ENCODE measurements at places on chromosomes 13 and 19. TPM values are rescaled to one million over a fixed set of nuclear protein-coding genes. Genes with fewer than 3 reads are reported as not detected.
A peak's percentile ranks its signal among the peaks of the same experiment; 100 is the strongest.

GRCh38 chr19:8208922-8209461 lies at the start of gene CERS4:
Gene CERS4, plus strand, starts transcription at chr19:8209370. Its CDS starts 41,707 bp downstream, at chr19:8251077.
- DNase-seq, result peak; percentile 14

DNA sequence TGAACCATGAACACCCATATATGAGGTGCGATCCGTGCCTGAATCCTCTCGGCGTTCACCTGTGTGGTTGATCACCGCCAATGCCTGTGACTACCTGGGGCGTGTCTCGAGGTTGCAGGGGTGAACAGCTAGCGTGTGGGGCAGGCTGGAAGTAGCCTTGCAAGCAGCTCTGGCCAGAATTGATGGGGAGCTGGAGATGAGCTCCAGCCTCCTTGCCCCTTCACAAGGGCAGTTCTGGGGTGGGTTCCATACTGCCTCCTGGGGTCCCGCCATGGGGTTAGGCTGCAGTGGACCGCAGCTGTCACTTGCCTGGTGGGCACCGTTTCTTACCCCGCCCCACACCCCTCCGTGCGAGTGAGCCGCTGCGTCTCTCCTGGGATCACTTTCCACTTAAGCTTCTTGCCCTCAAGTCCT lies 154.5 kb upstream of the SOX1 start:
- DNase-seq, result no peak

HCN2 gene
- polyA plus RNA-seq, result 0.14 TPM

FCGBP gene
- not detected for polyA plus RNA-seq

IZUMO2 gene
- polyA plus RNA-seq, result not detected

Data from GM23248 (cell line).